ENCODE measurements at places on chromosomes 1 and 21.

DNA sequence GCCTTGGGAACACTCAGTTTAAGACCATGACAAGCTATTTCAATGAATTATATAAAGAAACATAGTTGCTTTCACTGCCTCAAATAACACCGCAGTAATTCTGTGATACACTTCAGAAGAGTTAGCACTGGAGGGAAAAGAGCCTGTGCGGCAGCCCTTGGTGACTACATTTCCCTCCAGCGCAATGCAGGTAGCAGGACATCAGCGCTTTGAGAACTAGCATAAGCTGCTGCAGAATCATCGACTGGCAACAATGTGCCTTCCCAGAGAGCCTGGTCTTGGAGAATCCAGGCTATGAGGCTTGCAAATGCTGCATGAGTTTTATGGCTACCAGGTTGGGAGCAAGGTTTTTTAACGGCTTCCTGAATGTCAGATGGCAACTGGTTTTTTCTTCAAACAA lies 7.5 kb downstream of the NRIP1 start:
- DNase-seq: no peak

- DNase-seq: no peak
Measured at GRCh38 chr1:36329817-36330216, 6.4 kb upstream of the EVA1B start.

DNA sequence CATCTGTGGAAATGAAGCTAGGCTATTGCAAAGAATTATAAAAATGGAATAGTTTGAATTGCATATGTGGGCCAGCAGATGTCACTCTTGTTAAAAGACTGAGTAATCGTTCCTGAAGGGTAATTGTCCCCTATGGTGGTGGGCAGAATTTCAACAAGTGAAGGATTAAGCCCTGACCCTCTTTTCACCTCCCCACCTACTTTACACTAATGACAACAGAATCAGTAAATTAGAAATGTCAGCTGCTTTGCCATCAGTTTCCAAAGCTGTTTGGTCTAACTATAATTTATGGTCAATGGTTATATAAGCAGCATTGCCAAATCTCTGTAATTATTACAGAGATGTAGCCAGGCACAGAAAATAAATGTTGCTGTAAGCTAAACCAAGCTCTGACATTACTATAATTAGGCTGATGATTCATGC lies 898.6 kb downstream of the AMY1C start:
- DNase-seq: no peak

GRCh38 chr1:35646043-35646442 lies 4.7 kb upstream of the PSMB2 start:
- no peak for DNase-seq

- DNase-seq: no peak
Measured at GRCh38 chr1:55164906-55165305, 50.3 kb downstream of the USP24 start.

- DNase-seq: no peak
Measured at GRCh38 chr1:211910913-211911485, 80.4 kb upstream of the LPGAT1 start.

DNA sequence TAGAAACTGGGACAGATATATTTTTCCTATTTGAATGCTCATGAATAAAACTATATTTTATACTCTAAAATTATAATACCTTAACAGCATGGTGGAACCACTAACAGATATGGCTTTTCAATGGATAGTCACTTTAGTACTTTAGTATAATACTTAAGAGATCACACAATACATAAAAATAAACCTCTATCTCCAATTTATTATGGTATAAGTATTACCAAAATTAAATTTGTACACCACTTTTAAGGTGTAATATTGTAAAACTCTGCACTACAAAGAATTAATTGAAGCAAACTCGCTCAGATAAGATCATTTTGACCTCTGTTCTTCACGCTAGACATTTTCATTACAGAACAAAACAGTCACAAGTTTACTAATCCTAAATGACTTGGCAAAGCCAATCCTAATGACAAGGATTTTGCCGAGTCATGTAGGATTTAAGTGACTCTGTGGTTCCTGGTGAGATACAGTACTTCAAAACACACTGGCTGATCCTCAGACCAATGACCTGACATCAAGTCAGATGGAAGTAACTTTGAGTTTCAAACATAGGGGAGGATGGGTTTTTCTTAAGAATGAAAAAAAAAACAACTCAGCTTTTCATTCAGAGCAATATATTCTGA lies 200.6 kb downstream of the SMYD3 start:
- no peak for DNase-seq

DNA sequence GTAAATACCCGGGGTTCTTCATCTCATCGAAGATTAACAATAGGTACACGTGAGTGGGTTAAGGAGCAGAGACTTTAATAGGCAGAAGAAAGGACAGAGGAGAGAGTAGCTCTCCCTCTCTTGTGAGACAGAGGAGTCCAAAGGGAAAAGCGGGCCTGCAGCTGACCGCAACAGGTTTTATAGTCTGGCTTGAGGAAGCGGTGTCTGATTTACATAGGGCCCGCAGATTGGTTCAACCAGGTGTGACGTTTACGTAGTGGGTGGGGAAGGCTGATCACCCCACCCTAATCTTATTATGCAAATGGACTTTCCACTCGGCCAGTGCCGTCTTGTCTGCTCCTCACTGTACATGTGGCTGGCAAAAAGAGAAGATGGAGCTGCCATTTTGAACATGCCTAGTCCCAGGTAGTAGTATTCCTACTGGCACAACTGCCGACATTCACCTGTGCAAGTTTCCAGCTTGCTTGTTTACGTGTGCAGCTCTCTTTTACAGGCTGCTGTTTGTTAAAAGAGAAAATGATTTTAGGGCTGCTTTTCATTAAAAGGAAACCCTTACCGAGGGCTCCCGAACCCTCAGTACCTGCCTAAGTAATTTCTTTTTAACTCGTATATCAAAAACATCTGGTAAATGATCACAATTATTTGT lies 10.6 kb downstream of the CDC14A start:
- no peak for DNase-seq

DNA sequence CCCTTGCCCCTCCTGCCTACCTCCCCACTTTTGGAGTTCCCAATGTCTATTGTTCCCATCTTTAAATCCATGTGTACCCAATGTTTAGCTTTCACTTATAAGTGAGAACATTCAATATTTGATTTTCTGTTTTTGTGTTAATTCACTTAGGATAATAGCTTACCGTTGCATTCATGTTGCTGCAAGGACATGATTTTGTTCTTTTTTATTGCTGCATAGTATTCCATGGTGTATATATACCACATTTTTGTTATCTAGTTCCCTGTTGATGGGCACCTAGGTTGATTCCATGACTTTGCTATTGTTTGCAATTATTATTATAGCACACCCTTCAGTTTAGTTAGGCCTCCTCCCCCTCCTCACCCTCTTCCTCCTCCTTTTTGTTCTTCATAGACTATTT lies 33.5 kb upstream of the ADAR start:
- no peak for DNase-seq

DNA sequence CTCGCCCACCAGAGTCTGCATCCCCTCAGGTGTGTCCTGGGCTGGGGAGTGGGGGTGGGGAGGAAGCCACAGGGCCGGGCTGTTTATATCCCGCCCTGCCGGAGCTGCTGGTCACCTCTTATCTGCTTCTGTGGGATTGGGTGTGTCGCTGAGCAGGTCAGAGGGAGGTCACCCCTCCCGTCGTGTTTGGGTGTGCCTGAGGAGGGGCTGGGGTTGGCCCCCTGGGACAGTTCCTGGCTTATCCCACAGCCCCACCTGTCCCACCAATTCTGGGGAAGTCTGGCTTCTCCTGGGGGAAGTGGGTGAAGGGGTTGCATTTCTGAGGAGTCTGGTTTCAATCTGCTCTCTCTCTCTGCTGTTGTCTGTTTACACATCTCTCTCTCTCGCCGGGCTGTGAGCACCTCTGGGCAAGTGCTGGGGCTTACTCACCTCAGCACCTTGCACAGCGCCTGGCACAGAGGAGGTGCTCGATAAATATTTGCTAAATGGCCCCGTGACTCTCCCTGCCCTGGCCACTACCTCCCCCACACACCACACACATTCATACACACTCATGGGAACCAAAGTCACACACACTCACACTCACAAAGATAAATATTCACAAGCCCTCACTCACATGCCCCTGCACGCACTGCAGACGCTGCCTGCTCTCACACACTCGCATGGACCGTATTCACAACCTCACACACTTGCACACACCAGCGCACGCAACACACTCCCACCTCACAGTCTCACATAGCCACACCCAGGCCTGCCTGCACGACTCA lies 8.3 kb downstream of the ELF3 start:
- DNase-seq: no peak

DNA sequence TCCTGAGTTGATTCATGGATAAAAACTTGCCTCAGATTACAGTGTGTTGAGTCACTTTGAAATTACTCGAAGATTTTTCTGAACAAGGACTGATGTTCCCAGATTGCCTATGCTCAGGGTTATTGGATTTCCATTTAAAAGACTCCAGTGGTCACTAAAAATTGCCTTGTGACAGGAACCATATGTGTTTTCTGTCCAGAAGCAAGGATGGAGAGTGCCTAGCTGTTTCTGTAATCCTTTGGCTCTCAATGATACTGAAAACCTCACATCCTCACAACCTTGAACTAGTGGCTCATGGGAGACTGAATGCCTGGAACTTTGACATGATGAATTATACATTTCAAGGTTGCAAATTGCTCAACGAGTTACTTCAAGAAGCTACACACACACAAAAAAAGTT lies 1271.8 kb downstream of the BRINP3 start:
- DNase-seq: no peak

DNA sequence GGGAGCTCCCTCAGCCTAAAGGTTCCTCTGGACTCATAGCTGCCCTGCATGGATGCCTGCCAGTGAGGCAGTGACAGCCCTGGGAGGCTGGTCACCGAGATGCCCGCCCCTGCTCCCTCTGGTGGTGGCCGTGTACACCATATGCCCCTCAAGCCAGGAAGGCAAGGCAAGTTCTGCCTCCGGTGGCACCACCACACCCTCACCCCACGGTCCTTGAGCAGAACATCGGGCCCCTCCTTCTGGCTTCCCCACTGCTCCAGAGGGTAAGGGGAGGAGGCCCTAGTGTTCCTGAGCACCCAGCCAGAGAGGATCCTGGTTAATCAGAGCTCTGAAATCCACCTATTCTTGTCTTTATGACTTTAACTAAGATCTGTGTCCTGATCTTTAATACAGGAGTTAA lies 1.5 kb upstream of the S100A14 start:
- DNase-seq: no peak

- no peak for DNase-seq
Measured at GRCh38 chr21:26715878-26716506, 129.2 kb downstream of the ADAMTS1 start.

GRCh38 chr1:202202500-202203168 lies 9.0 kb downstream of the LGR6 start:
- DNase-seq: no peak

DNA sequence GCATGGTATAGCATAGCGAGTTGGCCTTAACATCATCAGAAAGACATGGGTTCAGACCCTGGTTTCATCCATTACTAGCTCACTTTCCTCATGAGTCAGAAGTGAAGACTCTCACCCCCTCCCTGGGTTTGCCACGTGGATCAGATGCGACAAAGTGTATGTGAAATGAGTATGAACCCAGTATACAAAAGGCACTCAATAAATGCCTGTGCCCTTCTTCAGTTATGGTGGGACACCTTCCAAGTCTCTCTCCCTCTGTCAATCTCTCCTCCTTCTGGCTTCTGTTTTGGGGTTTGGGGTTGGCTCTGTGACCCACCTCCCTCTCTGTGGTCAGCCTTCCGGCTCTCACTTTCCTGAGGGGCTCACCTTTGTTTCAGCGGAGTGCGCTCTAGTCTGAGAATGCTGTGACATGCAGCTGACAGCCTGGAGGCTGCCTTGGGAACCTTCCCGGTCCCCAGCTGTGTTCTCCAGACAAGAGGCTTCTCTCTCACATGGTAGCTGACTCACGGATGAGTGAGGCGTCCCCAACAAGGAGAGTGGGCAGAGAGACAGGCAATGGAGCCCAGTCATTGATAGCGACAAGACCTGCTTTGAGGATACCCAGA lies 155.0 kb upstream of the EDN2 start:
- no peak for DNase-seq

DNA sequence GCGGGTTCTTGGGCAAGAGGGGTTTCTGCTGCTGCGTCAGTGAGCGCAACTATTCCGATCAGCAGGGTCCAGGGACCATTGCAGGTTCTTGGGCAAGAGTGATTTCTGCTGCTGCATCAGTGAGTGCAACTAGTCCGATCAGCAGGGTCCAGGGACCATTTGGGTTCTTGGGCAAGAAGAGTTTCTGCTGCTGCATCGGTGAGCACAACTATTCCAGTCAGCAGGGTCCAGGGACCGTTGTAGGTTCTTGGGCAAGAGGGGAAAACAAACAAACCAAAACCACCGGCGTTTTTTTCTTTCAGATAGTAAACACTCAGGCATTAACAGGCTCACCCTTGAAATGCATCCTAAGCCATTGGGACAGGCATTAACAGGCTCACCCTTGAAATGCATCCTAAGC lies 32.6 kb downstream of the SPATA6 start:
- DNase-seq: no peak

GRCh38 chr1:240405751-240406150 lies 206.2 kb downstream of the GREM2 start:
- no peak for DNase-seq

- DNase-seq: no peak
Measured at GRCh38 chr1:219420913-219421312, 192.0 kb downstream of the ZC3H11B start.

DNA sequence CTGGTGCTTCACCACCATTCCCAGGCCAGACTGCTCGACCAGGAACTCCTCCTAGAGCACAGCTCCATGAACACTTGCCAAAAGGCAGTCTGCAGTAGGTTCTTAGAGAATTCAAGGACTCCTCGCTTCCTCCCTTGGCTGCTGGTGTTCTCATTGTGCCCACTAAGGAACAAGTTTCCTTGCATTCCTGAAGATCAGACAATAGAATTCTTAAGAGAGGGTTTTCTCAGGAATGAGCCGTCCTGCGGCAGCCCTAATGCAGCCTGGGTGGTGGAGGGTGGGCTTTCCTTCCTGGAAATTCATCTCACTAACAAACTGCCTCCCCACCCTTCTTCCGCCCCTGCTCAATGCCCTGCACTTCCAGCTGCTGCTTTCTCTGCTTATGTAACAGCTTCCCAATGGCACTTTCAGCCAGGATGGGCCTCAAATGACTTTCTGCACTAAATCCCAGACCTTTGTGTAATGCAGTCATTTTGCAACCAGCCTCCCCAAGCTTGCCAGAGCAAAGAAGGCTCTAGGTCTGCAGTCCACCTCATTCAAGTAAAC lies 287.9 kb downstream of the PLPP3 start:
- no peak for DNase-seq

- DNase-seq: no peak
Measured at GRCh38 chr21:45992301-45993209, 11.0 kb downstream of the COL6A1 start.
